Amniotic stem cell (primary cell): ENCODE measurements at places on chromosomes 2 and 18.

- peak; percentile 17 for DNase-seq
Observed at GRCh38 chr2:187658952-187659525, 104.8 kb upstream of the TFPI start.

GRCh38 chr18:9095297-9096006 is 7.0 kb upstream of the NDUFV2 start:
- DNase-seq = no peak

DNA sequence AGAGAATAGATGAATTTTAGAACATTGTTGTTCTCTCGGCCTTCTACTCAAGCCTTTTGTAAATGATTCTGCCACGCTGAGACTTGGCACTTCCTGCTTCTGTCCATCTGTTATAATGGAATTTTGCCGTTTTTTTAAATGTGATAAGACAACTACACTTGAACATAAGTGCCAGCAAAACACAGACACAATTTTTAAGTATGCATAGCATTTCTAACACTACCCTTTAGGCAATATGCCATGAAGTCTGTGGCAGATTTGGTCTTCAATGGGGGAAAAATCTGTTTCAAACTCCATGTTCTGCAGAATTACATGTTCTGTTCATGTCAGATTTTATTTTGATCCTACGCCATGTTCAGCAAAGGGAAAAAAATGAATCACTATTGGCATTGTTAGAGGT is 1170.7 kb upstream of the SLC39A10 start:
- no peak for DNase-seq

DNA sequence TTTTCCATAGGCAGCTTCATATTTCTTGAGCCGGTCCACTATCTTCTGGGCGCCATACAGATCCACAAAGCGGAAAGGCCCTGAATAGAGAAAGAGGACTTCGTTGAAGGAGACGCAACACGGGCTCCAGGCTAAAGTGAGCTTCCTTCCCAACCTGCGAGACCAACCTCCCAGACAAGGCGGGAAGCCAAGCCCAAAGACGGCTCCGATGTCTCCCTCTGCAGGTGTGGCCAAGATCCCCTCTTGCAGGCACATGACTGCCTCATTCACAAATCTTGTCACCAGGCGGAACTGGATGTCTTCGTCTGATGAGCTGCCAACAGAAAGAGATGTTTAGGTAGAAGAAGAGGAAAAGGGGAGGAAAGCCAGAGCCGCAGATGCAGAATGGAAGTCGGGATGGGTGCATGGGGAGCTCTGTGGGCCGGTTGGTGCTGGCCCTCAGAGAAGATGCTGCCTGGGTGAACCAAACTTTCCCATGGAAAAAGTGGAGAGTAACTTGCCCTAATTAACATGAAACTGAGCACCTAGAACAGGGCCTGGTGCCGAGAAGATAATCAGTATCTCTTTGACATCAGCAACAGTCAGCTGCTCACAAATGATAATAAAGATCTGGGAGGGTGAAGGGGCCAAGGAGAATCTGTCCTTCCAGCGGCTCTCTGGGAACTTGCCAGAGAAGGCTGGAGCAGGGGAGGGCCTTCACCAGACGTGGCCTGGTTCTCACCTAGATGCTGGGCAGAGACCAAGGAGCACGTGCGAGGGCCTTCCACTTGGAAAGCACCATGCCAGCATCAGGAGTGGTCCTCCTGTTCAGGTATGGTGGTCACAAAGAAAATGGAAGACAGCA is 18.6 kb downstream of the GAREM2 start:
- DNase-seq = no peak

GRCh38 chr2:231720987-231721966 is 13.0 kb downstream of the PTMA start:
- no peak for DNase-seq

- DNase-seq = no peak
Observed at GRCh38 chr18:70158992-70159717, 46.3 kb downstream of the RTTN start.

GRCh38 chr2:150607390-150607811 is 119.9 kb upstream of the RND3 start:
- DNase-seq = no peak

DNA sequence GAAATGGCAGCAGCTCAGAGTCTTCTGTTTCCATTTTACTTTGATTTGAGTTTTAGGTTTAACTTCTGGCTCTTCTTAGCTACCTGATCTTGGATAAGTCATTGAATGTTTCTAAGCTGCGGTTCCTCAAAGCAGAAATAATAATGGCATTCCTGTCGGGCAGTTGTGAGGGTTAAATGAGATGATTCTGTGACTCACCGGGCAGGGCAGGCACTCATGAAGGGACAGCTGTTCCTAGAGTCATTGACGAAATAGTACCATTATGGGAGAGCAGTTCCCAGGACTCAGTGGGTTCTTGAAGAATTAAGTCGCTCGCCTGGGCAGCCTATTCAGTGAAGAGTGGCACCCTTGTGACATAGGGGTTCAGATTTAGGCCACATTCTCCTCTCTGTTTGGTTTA is 10.3 kb downstream of the TRIB2 start:
- DNase-seq = no peak

DNA sequence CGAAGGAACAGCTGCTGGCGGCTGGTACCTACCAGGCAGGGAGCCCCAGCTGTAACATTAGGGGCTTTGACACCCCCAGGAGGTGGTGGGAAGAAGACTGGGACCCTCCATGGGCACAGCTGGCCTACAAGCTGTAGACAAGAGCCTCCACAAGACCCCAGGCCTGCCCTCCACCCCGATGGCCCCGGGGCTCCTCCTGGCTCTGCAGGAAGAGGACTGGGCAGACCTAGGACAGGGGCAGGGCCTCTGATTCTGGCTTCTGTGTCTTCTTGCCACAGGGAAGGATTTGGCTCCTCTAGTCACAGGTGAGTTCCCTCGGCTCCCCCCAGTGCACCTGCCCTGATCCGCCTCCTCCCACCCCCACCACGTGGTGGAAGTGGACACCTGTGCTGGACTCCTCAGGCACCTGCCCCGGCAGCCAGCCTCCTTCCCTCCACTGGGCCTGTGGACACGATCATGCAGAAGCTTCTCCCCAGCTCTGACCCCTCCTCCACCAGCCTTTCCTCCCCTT is 53.4 kb upstream of the ODC1 start:
- no peak for DNase-seq

- no peak for DNase-seq
Observed at GRCh38 chr2:229539628-229540027, 174.7 kb downstream of the DNER start.

GRCh38 chr2:26696351-26696816 is 3.9 kb downstream of the KCNK3 start:
- DNase-seq = peak; percentile 64

DNA sequence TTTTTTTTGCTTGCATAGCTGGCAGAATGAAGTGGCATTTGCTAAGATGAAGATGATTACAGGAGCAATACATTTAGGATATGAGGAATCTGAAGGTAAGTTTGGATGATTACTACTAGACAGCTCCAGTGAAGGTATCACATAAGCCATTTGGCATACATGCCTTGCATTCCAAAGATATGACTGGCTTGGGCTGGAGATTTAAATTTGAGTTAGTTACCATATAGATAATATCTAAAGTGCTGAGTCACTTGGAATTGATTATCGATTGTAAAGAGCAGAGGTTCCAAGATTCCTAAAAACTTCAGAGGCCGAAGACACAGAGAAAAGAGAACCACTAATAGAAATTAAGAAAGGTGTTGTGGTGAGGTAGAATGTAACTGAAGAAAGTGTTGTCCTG is 1026.4 kb downstream of the DSC3 start:
- no peak for DNase-seq

DNA sequence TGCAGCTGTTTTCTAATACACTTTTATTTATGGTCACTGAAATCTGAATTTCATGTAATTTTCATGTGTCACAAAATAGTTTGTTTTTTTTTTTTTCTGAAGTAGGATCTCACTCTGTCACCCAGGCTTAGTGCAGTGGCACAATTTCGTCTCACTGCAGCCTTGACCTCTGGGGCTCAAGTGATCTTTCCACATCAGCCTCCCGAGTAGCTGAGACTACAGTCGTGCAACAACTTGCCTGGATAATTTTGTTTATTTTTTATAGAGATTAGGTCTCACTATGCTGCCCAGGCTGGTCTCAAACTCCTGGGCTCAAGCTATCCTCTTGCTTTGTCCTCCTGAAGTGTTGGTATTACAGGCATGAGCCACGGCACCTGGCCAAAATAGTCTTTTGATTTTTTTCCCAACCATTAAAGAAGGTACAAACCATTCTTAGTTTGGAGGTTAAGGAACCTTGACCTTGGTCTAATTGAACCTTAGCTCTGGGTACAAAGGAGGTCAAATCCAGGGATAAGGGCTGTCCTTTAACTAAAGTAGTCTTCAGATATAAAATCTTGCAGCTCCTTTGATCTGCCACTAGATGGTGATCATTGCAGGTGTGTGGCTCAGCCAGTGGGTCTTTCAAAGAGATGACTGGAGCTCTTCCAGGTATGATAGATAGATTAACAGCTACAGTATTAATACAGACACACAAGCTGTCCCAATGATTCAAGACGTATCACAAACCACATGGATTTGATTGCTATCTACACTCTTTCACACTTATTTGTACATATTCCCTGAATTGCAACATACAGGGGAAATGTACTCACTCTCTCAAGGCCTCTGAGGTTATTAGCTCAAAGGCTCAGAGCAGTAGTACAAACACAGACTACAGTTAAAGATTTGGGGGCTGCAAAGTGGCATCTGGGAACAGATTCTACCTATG is 4.7 kb upstream of the KRCC1 start:
- DNase-seq = no peak

GRCh38 chr2:178238154-178238521 is 43.8 kb downstream of the OSBPL6 start:
- DNase-seq = no peak

GRCh38 chr18:14189858-14190257 is 57.6 kb upstream of the ZNF519 start:
- DNase-seq = no peak

GRCh38 chr2:96091711-96092572 is 24.4 kb downstream of the ADRA2B start:
- DNase-seq = no peak

DNA sequence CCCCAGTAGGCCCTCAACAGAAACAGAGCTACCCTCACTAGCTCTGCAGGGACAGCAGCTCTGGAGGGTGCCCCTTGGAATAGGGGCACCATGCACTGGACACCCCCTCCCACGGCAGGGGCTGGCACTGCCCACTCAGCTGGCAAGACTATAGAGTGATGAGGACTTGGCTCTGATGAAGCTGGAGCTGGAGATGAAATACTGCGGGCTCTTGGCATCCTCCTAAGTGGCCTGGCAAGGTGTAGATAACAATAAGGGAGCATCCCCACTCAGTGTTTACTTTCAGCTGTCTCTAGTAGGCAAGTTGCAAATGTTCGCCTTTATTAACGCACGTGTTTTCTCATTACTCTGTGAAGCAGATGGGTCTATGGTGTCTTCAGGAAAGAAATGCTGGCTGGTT is 92.7 kb downstream of the PDCL3 start:
- no peak for DNase-seq

DNA sequence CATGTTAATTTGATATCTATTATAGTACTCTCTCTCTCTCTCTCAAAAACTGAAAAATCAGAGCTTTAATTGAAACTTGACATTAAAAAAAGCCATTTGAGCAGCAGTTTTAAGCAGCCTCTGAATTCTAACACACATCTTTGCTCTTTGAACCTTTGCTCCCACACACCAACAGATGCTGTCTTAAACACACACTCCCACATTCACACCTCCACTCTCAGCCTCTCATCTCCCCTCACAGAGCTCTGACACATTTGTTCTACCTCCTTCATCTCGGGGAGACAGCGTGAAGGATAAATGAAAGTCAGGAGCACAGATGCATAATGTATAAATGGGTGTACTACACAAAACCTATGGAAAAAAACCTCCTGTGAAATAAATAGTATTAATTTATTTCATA is 95.2 kb downstream of the NAB1 start:
- no peak for DNase-seq

DNA sequence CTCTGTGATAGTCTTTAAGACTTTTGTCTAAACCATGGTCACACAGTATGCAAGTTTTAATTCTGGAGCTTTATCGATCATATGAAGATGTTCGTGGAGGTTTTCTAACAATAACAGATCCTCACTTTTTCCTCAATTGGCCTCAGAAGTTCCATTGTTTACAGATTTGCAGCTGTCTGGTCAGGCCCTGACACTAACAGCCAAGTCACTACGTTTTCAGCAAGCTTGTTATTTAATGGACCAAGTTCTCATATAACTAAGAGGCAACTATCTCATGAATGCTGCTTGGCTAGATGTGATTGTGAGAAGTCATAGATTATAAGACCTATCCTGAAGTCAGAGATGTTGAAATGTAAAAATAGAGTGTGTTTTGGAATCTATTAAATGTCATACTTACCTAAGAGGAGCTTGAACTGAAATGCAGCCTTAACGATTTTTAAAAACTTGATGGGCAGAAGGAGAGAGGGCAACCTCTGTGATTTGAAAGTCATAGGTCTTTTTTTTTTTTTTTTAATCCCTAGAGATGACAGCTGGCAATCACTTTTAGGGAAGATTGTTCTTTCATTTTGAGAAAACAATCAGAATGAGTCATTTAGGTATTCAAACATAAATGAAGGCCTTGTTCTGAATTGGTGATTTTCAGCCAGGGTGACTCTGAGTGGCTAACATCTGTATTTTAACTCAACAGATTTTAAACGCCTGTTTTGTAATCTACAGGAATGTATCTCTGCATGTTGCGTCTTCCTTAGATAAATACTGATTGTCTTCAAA is 48.4 kb upstream of the NEMP2 start:
- no peak for DNase-seq

DNA sequence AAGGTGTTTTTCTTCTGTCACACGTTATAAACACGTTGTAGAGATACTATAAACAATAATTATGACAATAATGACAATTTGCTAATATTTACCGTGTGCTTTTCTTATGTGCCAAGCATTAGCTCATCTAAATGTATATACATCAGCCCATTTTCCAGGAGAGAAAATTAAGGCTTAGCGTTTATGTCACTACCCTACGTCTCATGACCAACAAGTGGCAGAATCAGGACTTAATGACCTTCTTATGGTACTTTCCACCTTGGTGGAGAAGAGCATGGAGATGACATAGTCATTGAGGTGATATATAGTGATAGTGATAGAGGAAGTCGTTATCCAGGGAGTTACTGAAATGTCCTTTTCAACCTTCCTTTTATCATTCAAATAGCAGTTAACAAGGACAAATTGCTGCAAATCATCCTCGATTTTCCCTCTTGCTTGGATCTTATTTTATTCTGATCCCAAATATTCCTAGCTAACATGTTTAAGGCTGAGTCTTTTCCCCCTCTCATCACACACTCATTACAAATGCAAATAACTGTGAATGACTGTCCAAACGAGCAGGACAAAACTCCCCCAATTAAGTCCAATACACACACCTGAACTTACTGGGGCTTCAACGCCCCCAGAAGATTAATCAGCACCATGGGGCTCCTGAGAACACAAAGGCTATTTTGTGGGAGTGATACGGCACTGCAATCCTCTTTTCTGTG is 27.3 kb downstream of the SPRED2 start:
- DNase-seq = no peak

DNA sequence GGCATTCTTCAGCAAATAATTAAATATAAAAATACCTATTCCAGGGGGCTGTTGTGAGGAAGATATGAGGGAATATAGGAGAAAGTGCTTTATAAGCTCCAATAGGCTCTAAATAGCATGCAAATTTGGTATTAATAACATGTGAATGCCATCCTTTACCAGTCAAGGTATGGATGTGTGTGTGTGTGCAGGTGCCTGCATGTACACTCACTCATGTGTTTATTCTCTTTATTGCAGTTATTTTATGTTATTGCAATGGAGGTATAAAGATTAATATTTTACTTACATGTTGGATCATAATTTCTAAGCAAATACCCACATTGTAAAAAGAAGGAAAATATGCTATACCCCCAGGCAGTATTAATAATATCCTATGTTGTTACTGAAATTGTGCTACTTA is 1093.0 kb upstream of the GYPC start:
- no peak for DNase-seq
